ENCODE measurements at places on chromosomes 3 and 15.

- no peak for DNase-seq
Observed at GRCh38 chr15:92326236-92326635, 67.4 kb upstream of the ST8SIA2 start.

DNA sequence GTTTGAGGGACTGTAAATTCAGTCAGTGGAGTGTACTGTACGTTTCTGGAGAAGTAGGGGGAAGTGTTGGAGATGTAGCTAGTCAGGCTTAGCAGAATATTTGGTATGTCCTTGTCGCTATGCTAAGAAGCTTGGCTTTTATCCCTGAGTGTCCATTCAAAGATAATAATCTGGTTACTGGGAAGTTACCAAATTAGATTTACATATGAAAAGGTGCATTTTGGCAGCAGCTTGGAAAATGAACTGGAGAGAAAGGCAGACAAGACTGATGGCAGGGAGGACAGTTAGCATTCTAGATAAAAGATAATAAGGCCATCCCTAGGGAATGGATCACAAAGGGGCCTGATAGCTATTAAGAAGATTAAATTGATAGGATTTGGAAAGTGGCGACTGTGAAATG, 58.7 kb downstream of the P2RY1 start:
- DNase-seq = no peak

GRCh38 chr3:61796088-61796680, 234.8 kb downstream of the PTPRG start:
- no peak for DNase-seq

DNA sequence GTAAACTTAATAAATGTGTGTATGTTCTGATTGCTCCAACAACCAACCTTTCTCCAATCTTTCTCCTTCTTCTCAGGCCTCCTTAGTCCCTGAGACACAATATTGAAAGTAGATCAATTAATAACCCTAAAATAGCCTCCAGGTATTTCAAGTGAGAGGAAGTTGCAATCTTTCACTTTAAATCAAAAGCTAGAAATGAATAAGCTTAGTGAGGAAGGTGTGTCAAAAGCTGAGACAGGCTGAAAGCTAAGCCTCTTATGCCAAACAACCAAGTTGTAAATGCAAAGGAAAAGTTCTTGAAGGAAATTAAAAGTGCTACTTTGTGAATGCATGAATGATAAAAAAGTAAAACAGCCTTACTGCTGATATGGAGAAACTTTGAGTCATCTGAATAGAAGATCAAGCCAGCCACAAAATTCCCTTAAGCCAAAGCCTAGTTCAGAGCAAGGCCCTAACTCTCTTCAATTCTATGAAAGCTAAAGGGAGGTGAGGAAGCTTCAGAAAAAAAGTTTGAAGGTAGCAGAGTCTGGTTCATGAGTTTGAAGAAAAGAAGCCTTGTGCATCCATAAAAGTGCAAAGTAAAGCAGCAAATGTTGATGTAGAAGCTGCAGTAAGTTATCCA, 38.6 kb downstream of the CCDC80 start:
- no peak for DNase-seq

DNA sequence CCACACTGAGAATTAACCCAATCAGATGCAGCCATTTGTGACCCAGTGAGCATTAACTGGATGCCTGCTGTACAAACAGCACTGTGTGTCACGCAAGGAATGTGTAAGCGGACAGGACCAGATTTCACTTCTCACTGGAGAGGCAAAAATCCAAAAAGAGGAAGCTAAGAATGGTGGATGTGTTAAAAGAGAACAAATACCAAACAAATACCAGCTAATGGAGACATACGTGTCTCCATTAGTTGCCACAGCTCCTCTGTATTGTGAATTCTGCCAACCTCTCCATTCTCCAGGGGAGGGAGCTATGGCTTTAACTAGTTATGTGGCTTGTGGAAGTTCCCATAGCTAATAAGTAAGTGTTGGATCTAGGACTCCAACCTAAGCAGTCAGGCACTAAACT, 2.6 kb downstream of the LTF start:
- no peak for DNase-seq

- no peak for DNase-seq
Observed at GRCh38 chr3:131716007-131716406, 213.2 kb upstream of the MRPL3 start.

GRCh38 chr15:58919232-58919631, 14.2 kb downstream of the SLTM start:
- no peak for DNase-seq

- no peak for DNase-seq
Observed at GRCh38 chr15:90618330-90619125, 88.8 kb downstream of the CRTC3 start.

GRCh38 chr15:52415628-52416027, 113.1 kb downstream of the MYO5A start:
- no peak for DNase-seq

DNA sequence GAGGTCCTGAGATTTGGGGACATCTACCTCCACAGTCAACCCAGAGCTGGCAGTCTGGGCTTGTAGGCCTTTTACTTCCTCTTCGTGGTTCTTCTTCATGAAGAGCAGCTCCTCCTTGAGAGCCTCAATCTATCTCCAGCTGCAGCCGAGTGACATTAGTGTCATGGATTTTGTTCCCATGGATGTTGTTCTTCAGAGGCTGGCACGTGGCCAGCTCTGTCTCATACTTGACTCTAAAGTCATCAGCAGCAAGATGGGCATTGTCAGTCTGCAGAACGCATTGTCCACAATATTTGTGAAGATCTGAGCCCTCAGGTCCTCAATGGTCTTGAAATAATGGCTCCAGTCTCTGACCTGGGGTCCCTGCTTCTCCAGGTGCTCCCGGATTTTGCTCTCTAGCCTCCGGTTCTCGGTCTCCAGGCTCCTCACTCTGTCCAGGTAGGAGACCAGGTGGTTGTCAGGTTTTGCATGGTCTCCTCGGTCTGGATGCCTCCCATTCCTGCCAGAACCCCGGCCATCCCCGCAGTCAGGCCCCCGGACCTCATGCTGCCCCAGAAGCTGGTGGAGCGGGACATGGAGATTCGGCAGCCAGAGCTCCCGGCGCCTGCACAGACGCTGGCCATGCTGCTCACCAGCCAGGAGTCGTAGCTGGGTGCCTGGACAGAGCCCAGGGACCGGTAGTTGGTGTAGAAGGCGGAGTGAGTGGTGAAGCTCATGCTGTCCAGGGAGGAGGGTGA, 3.4 kb upstream of the CCNL1 start:
- no peak for DNase-seq

GRCh38 chr3:150800722-150801121, 37.8 kb upstream of the SIAH2 start:
- no peak for DNase-seq

GRCh38 chr3:161560008-161560637, 63.5 kb downstream of the OTOL1 start:
- DNase-seq = no peak

DNA sequence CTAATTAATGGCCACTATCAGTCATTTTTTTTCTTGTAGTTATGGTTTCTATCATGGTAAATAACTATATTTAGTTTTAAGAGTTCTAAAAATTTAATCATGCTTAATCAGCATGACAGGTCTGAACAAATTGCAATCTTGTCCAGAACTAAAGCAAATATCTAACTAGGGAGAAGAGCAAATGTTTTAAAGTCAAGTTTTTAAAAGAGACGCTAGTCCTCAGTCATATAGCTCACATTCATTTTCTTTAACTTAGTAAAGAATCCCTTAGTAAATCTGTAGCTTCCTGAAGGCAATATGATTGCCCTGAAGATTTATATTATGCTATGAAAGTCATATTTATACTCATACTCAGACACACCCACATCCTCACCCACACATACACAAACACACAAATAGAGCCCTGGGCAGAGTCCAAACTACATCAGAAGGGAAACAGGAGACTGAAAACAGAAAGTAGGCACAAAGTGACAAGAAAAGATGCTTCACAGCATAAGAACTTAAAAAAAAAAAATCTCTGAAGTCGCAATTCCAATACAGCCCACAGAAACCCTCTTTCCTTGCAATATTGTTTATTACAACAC, 1149.1 kb downstream of the SI start:
- no peak for DNase-seq

DNA sequence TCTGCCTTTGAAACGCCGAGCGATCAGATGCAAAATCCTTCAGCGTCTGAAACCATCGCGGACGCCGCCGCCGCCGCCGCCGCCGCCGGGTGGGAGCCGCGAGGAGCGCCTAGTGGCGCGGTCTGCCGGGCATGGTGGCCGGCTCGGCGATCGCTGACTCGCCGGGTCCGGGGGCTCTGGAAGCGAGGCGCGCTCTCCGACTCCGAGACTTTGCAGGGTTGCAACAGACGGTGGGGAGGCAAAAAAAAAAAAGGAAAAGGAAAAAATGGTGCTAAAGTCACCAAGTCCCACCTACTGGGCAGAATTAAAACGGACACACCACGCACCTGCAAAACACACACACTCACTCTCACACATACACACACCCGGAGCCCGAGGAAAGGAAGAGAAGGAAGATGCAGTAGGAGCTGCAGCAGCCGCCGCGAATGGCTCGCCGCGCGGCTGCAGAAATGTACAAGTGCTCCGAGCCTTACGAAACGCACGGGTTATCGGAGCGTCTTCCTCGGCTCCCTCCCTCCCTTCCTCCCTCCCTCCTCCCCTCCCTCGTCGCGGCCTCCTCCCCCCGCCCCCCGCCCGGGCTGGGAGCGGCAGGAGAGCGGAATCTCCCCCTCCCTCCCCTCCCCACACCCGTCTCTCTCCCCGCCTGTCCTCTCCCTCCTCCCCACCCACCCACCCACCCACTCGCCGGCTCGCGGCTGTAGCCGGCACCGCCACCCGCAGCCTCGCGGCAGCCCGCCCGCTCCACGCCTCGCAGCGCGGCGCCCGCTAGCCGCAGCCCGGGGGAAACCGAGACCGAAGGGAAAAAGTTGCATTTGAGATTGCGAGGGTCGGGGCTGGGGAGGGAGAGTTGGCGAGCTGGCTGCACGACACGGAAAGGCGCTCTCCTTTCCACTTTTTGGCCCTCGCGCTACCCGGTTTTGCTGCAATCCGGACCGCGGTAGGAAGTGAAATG, at the start of gene NTRK3:
NTRK3 (minus strand) TSS at position 461 of the 952 bp plus-strand sequence. CDS start 586 bp downstream, outside the sequence.
- peak; percentile 25 for DNase-seq

GRCh38 chr3:139310474-139310933, 33.3 kb upstream of the MRPS22 start:
- DNase-seq = no peak

DNA sequence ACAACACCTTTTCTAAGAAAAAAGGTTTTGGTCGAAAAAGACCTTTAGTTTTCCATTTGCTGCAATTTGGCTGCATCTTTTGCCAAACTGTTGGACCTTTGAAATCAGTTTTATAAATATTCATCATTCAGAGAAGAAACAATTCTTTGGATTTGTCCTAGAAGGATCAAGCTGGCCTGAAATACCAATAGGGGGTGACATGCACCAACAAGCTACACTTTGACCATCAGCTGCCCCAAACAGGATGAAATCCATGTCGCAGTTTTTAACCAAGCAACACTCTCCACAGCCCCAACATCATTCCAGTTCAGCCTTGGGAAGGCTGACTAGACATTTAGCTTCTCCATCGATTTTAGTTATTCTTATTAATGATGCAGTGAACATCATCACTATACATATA, 9.8 kb downstream of the RPL15 start:
- DNase-seq = no peak

DNA sequence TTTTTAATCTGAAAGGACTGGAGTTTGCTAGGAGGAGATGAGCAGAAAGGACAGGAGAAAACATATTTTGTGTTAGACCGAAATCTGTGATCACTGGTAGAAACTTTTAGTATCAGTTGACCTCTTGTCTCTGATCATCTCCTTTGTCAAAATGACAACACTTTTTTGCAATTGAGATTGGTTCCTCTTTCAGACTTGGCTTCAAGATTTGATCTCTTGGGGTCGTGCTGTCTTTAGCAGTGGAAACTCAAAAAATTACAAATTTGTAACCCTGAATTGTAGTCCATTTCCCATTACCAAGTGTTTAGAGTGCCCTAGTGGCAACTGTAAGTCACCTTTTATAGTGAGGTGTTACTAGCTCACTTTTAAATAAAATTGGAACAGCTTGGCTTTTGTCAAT, 107.4 kb downstream of the KLHL25 start:
- DNase-seq = no peak

DNA sequence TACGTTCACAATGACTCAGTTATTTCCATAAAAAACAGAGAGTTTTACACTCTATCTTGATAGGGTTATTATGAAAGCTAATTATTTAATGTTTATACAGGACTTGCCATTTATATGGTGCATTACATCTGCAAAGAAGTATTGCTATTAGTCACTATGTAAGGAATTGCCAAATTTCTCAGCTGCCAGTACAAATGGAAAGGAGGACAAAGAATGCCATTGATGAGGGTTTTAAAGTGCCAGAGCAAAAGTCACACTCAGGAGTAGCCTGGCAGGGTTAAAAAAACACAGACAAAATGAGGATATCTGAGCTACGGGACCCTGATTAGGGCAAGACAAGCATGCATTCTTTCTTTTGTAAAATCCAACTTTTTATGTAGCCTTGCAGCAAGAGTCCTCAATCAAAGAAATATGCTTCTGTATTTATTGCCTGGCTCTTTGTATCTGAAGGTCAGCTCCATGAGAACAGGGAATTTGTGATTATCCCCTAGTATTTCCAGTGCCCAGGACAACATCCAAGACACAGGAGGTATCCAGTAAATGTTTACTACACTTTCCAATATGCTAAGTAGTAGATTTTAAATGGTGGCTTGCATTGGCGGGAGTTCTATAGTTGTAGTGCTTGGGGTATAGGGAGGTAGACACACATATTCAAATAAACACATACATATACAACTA, 1013.6 kb downstream of the ROBO1 start:
- no peak for DNase-seq

GRCh38 chr3:151998744-151999143, 125.3 kb downstream of the SUCNR1 start:
- DNase-seq = no peak

DNA sequence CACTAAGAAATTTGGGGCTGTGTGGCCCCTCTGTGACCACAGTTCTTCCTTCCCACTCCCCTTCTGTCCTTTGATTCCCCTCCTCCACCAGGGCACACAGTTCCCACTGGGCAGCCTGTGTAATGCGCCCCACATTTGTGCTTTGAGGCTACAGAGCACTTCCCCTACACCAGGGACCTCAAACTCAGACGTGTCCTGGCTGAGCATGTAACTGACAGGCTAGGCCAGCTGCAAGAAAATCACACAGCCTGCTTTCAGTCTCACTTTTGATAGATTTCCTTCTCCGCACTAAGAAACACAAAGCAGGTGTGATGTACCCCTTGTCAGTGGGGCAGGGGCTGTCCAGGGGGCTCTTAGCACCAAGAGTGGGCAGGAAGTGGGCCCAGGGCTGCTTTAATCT, 29.6 kb downstream of the PRKCD start:
- DNase-seq = no peak

GRCh38 chr15:39188930-39189329, 391.9 kb upstream of the THBS1 start:
- no peak for DNase-seq

- no peak for DNase-seq
Observed at GRCh38 chr15:70701891-70702568, 61.3 kb downstream of the UACA start.

DNA sequence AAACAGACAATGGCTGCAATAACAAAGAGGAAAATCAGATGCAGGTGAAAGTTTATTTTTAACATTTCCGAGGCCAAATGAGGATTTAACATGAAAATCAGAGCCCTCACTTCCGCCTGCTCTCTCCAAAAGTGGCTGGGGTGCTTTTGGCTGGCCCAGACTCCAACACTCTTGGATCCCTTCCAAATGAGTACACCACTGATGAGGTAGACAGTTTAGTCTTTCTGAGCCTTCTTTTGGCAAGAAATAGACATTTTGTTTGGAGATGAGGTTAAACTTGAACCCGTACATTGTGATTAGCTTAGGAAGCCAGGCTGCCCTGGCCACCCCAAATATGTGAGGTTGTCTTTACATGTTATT, 51.0 kb upstream of the TRA2B start:
- DNase-seq = no peak
